GM19239 (cell line): ENCODE measurements at places on chromosomes 6 and 20.

- DNase-seq, result no peak
These were observed 107.0 kb upstream of the DST start for GRCh38 chr6:56749632-56750151.

DNA sequence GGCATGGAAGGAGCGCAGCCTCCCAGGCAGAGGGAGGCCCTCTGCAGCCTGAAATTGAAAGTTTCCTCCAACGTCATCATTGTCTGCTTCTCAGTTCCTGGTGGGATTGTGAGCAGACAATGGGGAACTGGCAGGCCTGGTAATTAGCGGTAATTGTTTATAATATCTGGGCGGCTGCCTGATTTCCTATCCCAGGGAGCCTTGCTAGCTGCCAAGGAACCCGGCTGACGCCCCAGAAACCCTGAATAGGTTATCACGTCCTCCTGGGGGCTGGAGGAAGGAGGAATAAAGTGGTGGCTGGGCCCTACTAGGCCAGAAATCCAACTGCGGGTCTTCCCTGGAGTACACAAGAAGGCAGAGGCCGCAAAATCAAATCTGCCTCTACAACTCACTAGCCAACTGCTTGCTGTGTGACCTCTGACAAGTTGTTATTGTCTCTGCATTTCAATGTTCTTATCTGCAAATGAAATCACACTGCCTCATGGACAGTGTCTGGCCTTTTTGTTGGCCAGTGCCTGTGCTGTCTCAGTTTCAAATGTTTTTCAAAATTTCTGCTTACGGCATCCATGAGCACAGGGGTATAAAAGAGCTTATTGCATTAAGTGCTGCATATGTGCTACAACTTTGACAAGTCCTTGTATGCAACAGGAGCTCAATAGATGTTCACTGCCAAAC, 16.9 kb downstream of the KCNK15 start:
- DNase-seq, result no peak

DNA sequence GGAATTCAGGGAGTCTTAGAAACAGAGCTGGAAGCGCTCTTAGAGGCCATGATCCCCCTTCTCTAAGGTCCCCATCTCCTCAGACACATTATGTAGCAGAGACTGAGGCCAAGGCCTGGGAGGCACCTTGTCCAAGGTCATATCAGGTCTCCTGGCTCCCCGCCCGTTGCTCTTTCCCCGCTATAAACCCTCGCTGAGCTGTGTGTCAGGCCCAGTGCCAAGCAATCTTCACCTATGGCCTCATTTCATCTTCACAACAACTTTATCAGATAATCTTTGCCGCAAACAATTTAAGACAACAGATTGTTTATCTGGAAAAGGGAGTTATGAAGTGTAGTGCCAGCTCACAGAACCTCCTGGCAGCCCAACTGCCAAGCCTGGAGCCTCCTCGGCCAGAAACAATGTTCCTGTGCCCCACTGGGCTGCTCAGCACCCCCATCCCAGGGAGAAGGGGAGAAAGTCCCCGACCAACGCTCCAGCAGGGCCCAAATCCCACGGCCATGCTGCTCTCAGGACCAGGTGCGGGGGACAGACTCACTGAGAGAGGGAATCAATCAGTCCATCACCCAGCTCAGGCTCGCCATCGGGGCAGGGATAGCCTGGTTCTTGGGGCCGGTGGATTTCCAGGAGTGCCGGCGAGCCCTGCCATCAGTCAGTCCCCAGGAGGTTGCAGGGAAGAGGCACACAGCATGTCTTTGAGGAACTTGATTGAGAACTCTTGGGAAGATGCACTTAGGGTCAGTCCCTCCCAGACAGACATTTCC, 16.9 kb upstream of the FANCE start:
- DNase-seq, result no peak

DNA sequence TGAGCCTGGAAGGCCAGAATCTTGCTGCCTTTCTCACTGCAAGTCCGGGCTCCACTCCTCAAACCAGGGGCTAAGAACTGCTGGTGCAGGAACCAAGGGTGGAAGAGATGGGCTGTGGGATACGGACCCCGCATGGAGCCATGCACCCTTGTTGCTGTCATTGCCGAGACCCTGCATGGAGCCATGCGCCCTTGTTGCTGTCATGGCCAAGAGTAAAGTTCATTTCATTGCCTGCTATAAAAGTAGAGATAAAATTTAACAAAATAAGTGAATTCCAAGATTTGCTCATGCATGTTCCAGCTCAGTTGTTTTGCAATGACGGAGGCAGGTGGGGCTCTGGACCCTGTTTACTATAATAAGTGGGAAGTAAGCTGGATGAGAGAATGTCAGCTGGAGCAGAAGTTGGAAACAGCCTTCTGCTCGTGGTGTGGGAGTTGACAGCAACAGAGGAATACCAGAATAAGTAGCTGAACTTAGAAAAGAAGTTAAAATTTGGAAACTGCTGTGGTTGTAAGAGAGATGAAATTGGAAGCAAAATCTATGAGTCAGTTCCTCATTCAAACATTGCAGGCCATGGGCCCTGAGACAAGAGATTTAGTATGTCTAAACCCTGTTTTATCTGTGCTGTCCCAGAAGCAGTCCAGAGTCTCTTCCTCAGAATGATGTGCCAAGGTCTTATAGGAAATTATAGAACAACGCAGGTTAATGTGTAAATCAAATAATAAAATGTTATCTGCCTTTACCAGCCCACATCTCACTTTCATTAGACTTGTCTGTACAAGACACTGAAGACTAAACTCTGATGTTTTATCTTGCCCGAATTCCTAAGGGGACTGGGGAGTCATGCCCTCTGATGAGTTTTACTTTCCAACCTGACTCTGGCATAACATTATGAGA, 15.8 kb upstream of the THBS2 start:
- no peak for DNase-seq

DNA sequence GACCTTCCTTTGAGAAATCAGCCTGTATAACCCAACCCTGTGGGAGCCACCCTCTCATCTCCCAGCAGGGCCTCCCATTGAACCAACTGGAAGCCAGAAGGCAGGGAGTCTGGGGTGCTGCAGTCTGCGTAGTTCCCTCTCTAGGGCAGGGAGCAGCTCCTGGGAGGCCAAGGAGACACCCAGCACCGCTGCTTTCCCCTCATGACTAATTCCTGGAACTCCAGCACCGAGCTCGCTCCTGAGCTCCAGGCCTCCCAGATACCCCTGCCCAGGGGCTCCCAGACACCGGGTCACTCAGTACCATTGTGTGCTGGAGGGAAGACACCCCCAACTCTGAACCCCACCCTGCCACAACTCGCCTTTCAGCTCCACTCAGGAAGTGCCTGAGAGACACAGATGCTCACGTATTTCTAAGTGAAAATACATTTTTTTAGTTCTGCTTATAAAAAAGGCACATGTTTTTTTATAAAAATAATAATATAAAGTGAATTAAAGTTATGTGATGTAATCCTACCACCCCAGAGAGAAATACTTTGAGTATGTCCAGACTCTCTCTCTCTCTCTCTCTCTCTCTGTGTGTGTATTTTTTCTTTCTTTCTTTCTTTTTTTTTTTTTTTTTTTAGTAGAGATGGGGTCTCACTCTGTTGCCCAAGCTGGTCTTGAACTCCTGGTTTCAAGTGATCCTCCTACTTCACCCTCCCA, 17.5 kb downstream of the PIM1 start:
- no peak for DNase-seq

DNA sequence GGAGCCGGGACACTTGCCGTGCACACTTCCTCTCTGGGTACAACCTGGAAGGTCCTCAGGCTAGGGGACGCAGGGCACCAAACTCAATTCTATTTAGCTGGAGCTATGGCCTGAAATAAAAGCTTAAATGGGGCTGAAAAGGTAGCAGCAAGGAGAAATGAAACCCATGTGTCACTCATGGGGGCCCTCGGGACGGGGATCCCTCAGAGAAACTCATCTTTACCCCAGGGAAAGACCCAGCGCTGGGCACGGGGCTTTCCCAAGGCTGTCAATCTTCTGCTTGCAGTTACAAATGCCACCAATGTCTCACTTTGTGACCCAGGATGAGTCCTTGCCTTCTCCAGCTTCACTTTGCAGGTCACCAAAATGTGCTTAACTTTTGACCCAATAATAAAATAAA, 16.5 kb downstream of the SNAI1 start:
- no peak for DNase-seq

- peak; percentile 65 for DNase-seq
These were observed 47.0 kb downstream of the WDR27 start for GRCh38 chr6:169654598-169655391.

- DNase-seq, result no peak
These were observed 562.5 kb upstream of the MAP3K7 start for GRCh38 chr6:91149246-91149955.

GRCh38 chr6:48429021-48429420, 318.0 kb upstream of the PTCHD4 start:
- DNase-seq, result no peak

GRCh38 chr6:12291071-12291838, 1.1 kb downstream of the EDN1 start:
- DNase-seq, result no peak

DNA sequence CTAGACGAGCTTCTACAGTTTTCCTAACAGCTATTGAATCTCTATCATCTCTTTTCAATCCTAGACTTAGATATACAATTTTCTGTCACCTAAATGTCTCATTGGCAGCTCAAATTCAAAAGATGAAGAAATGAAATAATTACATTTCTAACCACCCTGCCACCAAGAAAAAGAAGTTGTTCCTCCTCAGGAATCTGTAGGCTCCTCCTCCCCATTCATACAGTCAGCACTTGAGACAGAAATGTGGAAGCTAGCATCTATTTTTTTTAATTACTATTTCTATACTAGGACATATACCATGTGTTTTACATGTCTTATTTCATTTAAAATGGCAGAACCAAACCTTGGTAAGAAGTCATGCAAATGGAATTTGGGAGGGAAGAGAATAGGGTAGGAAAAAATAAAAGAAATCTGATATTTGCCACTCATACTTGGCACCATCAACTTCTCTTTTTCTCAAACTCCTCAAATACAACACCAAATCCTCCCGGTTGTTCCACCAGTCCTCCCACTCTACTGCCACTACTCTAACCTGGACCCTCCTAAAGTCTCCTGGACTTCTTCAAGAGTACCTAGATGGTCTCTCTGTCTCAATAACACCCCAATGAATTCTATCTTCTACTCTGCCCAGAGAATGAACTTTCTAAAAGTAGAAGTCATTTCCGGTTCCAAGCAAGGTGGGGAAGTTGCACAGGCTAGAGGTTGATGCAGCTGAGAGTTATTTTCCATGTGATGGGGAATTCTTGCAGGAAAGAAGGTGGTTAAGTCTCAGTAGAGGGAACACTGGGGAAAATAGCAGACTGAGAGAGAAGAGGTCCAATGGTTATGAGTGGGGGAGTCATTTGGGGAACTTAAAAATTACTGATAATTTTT, 54.1 kb downstream of the ATXN1 start:
- DNase-seq, result no peak

DNA sequence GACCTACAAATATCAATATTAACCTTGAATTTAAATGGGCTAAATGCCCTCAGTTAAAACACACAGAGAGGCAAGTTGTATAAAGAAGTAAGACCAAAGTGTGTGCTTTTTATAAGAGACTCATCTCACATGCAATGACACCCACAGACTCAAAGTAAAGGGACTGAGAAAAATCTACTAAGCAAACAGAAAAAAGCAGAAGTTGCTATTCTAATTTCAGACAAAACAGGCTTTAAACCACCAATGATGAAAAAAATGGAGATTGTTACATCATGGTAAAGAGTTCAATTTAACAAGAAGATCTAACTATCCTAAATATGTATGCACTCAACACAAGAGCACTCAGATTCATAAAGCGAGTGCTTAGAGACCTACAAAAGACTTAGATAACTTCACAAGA, 741.9 kb upstream of the MARCKS start:
- no peak for DNase-seq

DNA sequence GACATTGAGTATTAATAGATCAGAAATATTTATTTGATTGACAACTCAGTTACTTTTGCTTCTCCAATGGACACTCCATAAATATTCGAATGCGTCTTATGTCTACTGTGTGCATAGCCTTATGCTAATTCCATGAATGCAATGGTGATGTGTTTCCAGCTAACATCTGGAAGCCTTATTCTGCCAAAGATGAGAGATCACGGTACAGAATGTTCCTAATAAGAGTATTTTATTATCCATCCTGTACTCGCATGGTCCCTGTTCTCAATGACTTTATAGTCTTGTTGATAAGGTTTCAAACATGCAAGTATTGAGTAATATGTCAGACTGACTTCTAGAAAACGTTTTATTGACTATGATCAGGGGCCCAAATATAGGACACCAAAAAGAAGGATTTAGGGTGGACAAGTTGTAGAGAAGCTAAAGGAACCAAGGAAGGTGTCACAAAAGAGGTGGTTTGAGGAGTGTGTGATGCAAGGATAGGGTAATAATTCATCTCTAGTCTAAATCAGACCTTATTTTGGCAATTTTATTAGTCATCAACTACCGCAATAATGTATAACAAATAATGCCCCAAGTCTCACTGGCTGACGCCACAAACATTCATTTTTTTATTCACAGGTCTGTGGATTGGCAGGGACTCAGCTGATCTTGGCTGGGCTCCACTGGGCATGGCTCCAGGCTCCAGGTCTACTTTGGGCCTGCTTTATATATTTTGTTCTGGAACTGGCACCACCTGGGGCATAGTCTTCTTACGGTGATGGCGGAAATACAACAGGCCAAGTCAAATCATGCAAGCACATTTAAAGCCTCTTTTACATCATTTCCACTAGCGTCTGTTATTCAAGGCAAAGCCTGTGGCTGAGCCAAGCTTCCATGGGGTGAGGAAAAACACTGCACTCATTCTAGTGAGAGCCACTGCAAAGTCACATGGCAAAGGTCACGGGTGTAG, 24.5 kb upstream of the CD83 start:
- DNase-seq, result no peak

- DNase-seq, result no peak
These were observed 36.4 kb upstream of the KAT14 start for GRCh38 chr20:18101125-18101810.

GRCh38 chr6:163354761-163355425, 59.6 kb upstream of the QKI start:
- no peak for DNase-seq

DNA sequence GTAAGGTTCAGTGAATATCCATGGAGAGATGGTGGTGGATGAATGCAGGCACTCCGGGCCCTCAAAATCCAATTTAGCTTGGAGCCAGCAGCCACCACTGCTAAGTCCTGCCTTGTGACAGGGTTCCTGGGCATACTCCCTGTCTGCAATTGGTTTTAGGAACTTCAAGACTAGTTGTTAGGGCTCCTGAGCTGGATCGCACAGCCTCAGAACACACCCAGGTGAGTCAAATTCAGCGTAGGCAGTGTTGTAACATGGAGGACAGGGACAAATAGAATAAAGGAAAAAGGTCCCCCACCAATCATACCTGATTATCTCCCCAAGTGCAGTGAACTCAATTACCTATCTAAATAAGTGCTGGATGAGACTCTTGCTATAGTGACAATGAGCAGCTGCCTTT, 74.6 kb downstream of the PERP start:
- DNase-seq, result no peak

- no peak for DNase-seq
These were observed 33.8 kb upstream of the MRPS10 start for GRCh38 chr6:42251500-42251899.

GRCh38 chr6:3382326-3383279, 74.2 kb downstream of the SLC22A23 start:
- no peak for DNase-seq

GRCh38 chr20:43572891-43573290, 14.1 kb downstream of the SGK2 start:
- DNase-seq, result no peak
